A673 (cell line): ENCODE measurements at places on chromosomes 7 and 10. TPM values are rescaled to one million over a fixed set of nuclear protein-coding genes. Genes with fewer than 3 reads are reported as not detected.
A peak's percentile ranks its signal among the peaks of the same experiment; 100 is the strongest.

DNA sequence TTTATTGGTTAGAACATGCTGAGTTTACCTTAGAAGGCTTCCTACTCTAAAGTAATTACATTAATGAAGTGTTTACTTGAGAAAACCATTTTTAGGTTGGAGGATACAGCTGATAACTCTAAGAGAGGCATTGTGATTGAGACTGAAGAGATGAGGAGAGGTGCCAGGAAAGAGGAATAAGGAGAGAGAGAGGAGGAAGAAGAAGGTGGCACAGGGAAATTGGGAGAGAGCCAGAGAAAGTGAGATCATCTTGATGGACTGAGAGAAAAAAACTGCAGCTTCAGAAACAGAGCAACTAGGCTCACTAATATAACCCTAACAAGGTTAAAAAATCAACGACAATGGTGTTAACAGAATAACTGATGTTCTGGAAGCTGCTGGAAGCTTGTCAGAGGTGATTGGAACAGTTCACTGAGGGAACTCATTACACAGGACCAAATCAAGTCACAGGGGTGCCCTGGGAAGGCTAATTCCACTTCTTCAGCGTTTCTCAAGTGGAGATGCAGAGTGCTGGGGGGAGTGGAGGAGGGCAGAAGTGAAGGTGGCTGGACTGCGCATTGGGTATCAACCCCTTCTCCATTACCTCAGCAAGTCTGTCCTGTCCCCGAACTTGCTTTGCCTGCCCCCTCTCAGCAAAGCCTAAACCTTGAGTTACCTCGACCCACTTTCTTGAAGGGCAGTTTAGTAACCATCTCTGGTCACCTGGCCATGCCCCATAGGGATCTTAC, 6.9 kb upstream of the SORBS1 start:
- H3K27me3 ChIP-seq = peaks cover 75% of the 10 kb centered on the region
- H3K36me3 ChIP-seq = no peaks in the 10 kb centered on the region
- no peak overlapping the region for H3K27ac ChIP-seq
- no peaks in the 10 kb centered on the region for H3K4me1 ChIP-seq
- H3K4me3 ChIP-seq = no peak overlapping the region
- no peak for DNase-seq

- DNase-seq = no peak
- H3K27me3 ChIP-seq = peaks cover 8% of the 10 kb centered on the region
- H3K4me1 ChIP-seq = no peaks in the 10 kb centered on the region
- no peak overlapping the region for H3K4me3 ChIP-seq
- H3K36me3 ChIP-seq = no peaks in the 10 kb centered on the region
Measured at GRCh38 chr10:111206521-111206920, 129.7 kb downstream of the ADRA2A start.

GRCh38 chr7:15546272-15546792, 15.5 kb downstream of the AGMO start:
- H3K27ac ChIP-seq = no peak overlapping the region
- no peak overlapping the region for H3K4me3 ChIP-seq
- H3K27me3 ChIP-seq = peaks cover 2% of the 10 kb centered on the region
- H3K36me3 ChIP-seq = no peaks in the 10 kb centered on the region

- H3K27ac ChIP-seq = no peak overlapping the region
- no peaks in the 10 kb centered on the region for H3K4me1 ChIP-seq
- H3K36me3 ChIP-seq = no peaks in the 10 kb centered on the region
- H3K27me3 ChIP-seq = no peaks in the 10 kb centered on the region
Measured at GRCh38 chr7:103127006-103127405, 21.9 kb downstream of the NAPEPLD start.

DNA sequence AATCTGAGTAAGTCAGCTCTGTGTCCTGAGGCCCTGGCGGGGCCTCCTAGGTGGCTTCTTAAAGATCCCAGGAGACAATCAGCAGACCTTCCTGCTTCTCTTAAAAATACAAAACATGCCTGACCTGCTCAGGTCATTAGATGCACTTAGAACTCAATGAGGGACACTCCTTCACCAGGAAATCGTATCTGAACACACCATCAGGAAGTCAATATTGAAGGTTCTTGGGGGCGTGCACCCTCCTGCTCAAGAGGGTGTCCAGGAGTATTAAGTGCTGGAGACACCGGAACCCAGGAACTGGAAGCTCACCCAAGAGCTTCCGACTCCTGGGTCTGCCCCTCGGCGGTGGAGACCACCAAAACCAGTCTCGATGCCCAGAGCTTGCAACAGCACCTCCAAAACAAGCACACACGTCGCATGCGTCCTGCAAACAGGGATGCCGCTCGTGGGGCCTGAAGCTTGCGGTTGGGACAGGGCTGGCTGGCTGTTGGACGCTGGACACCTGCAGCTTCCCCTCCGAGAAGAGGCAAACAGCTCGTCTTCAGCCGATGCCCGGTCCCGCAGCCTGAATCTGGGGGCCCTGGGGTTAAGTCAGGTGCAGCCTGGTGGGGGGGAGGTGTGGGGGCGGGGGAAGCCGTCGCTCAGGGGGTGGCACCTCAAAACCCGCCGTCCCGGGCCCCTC, 803 bp downstream of the RAPGEF5 start:
- peak overlapping the region; percentile 52 for H3K4me3 ChIP-seq
- H3K27me3 ChIP-seq = no peaks in the 10 kb centered on the region
- no peak overlapping the region for H3K27ac ChIP-seq
- H3K4me1 ChIP-seq = peaks cover 4% of the 10 kb centered on the region

DNA sequence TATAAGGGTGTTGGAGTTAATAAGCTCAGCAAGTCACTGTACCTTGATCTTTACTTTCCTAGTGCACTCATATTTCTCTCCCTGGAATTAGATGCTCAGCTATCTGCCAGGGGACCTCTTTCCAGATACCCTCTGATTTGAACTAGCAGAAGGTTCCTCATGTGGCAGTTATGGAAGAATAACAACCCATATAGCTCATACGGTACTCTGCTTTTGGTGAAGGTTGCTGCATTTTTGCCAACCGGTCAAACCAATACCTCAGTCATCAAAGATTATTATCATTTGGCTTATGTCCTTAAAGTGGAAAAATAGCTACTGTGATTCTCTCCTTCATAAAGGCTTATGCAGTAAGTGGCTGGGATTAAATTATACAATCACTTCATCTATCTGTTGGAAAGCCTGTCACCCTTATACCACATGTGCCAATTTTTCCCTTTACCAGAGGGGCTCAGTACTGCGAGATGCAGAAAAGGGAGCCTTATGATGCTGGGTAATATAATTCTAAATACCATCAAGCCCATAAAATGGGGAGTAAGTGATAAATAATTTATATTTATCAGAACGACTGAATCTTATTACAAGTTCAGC, 43.4 kb upstream of the PTER start:
- no peak overlapping the region for H3K27ac ChIP-seq
- no peak overlapping the region for H3K4me3 ChIP-seq
- no peaks in the 10 kb centered on the region for H3K36me3 ChIP-seq
- no peaks in the 10 kb centered on the region for H3K4me1 ChIP-seq
- DNase-seq = no peak

DNA sequence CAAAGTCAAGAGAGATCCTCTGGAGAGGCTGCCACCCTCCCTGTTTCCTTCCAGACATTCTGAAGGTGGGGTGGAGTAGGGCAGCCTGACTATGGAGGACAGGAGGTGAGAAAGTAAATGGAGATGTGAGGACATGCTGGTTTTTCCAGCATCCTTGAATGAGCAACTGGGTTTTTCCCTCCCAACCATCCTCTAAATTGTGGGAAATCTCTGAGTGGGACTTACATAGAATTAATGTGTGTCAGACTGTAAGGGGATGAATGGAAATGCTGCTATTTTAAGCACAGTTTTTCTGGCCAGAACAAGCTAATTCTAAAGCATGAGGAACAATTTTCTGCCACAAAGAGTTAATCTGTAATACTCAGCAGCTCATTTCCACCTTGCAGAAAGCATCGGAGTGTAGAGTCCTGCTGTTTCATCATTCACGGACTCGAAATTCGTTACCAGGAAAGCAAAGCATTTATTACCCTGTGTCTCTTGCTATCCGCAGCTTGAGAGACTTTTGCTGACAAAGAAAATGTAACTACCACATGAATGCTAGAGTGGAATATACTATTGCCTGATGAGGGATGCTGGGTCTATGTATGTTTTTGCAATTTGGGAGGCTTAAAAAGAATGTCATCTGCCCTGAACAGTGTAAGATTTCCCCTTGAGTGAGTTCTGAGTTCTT, 213.0 kb downstream of the CELF2 start:
- no peak for DNase-seq
- no peaks in the 10 kb centered on the region for H3K4me1 ChIP-seq
- no peak overlapping the region for H3K4me3 ChIP-seq
- no peaks in the 10 kb centered on the region for H3K36me3 ChIP-seq

- H3K4me3 ChIP-seq = no peak overlapping the region
- H3K27ac ChIP-seq = no peak overlapping the region
- no peaks in the 10 kb centered on the region for H3K36me3 ChIP-seq
- no peaks in the 10 kb centered on the region for H3K4me1 ChIP-seq
- peaks cover 27% of the 10 kb centered on the region for H3K27me3 ChIP-seq
- no peak for DNase-seq
Measured at GRCh38 chr10:44385696-44386441, 972 bp upstream of the CXCL12 start.

DNA sequence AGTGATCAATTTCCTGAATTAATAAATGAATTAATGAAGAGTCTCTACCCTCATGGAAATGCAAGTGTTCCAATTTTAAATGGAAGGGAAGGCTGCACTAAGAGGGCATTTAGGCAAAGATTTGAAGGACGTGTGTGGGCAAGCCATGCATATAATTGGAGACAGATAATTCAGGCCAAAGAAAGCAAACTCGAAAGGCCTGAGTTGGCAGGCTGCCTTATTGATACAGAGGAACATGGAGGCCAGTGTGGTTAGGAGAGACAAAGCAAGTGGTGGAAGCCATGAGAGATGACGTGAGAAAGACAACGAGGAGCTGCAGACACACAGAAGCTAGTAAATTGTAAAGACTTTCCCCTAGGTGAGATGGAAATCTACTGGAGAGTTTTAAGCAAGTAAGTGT, 15.4 kb upstream of the PCLO start:
- H3K36me3 ChIP-seq = no peaks in the 10 kb centered on the region
- H3K4me3 ChIP-seq = no peak overlapping the region

DNA sequence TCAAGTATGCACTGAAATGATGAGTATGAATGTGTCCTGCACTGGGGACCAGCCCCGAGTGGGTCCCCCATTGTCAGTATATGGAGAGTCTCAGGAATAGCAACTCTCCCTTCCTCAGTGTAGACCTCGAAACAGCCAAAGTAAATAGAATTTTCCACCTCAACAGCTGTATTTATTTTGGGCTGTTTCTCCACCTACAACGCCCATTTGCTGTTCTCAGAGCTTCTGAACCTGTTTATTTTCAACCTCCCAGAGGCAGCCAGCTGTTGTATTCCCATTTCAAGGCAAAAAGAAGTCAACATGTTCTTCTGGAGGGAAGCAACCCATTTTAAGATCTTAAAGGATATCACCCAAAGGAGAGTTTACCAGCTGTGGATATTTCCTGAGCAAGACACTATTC, 59.6 kb upstream of the BICC1 start:
- no peak overlapping the region for H3K27ac ChIP-seq
- H3K36me3 ChIP-seq = no peaks in the 10 kb centered on the region
- peaks cover 4% of the 10 kb centered on the region for H3K4me1 ChIP-seq
- H3K4me3 ChIP-seq = no peak overlapping the region
- no peaks in the 10 kb centered on the region for H3K27me3 ChIP-seq
- DNase-seq = no peak

GRCh38 chr10:14016931-14017333, 313.8 kb downstream of the FRMD4A start:
- no peak overlapping the region for H3K4me3 ChIP-seq
- H3K4me1 ChIP-seq = no peaks in the 10 kb centered on the region
- no peak overlapping the region for H3K27ac ChIP-seq
- no peaks in the 10 kb centered on the region for H3K36me3 ChIP-seq

- peaks cover 6% of the 10 kb centered on the region for H3K27me3 ChIP-seq
- H3K4me3 ChIP-seq = no peak overlapping the region
- no peak overlapping the region for H3K27ac ChIP-seq
- no peaks in the 10 kb centered on the region for H3K4me1 ChIP-seq
Measured at GRCh38 chr7:50661345-50662040, 96.3 kb upstream of the DDC start.

GRCh38 chr7:107957436-107957835, 45.5 kb downstream of the LAMB1 start:
- no peak overlapping the region for H3K4me3 ChIP-seq
- no peak overlapping the region for H3K27ac ChIP-seq
- H3K36me3 ChIP-seq = peaks cover 89% of the 10 kb centered on the region

DNA sequence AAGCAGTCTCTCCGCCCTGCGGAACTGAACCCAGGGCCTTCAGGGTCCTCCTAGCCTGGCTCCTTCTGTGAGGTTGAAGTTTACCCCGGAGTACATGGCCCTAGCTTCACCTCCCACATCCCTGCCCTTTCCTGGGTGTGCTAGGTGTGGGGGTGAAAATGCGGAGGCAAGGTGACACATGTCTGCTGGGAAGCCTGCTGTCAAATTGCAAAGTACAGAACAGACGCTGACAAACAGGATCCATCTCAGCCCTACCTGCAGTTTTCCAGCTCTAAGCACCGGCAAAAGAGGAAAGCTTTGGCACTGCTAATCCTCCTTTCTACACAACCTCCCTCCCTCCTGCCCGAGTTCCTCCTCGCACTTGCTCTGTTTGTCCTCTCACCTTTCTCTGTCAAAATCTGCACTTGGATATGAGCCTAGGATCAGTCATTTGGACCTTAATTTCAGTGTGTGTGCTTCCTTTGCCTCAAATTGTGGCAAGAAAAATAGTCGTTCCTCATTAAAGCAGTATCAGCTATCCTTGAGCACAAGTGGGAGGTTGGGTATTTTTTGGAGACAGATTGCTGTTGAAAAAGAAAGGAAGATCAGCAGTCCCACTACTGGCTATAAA, 14.4 kb upstream of the GPR15LG start:
- H3K4me3 ChIP-seq = no peak overlapping the region
- no peak for DNase-seq
- H3K4me1 ChIP-seq = no peaks in the 10 kb centered on the region
- H3K27ac ChIP-seq = no peak overlapping the region

Gene HIPK2
- total RNA-seq = 30.7 and 32.4 TPM in 2 replicates

Gene PILRA
- 1.5 and 2.0 TPM in 2 replicates for total RNA-seq

Gene FZD8
- total RNA-seq = 49.9 and 50.5 TPM in 2 replicates

Gene SAMD9L
- 0.26 and 0.49 TPM in 2 replicates for total RNA-seq

Gene DDC
- total RNA-seq = not detected in 2 replicates

Gene RBP4
- total RNA-seq = not detected in 2 replicates

Gene CYP2E1
- 0.49 and 0.74 TPM in 2 replicates for total RNA-seq

Gene PAPSS2
- total RNA-seq = 10.2 and 14.0 TPM in 2 replicates

Gene NKX2-3
- total RNA-seq = 0.20 TPM in 1 of 2 replicates, not detected in the other

Gene HOXA9
- not detected in 2 replicates for total RNA-seq
